ENCODE measurements at places on chromosomes 7 and 10.

DNA sequence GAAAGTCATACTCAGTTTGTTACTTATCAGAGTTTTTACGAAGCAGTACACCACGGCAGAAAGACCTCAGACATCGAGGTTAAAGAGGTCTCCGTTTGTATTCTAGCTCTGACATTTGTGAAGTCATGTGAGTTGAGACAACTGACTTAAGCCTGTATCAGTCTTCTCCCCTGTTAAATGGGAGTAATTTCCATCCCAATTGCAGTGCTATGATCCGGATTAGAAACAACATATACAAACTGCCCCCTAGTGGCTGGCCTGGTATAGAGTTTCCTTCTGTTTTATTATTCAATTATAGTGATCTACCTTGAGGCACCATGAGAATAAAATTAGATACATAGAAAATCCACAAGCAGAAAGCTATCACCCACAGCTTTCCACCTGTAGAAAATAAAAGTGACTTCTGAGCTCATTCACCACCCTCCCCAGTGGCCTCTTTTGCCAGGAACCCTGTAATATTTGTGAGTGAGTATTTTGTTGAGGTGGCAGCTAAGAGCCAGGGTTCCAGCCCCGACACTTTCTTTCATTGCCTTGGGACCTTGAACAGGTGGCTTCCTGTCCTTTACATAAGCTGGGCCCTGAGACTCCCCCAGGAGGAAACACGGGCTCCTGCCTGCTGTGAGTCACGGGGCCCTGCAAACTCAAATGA, 607.2 kb upstream of the MGMT start:
- no peak for DNase-seq

DNA sequence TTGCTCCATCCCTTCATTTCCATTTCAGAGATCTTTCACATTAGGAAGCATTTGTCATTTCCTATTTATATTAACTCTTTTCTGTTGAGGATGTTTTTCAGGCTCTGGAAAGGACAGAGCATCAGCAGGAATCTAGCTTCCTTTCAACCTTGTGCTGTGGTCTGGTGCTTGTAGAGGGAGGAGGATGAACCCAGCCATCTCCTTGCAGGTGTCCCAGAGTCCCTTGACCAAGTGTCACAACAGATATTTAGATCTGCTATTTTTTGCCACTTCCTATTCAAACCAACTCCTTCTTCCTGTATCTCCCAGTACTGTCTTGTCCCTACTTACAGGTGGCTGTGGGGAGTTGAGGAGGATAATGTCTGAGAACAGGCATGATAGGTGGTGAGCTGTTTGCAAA, 742.8 kb downstream of the GRID1 start:
- DNase-seq = no peak

GRCh38 chr10:93080350-93081046, 6.8 kb downstream of the CYP26A1 start:
- peak; percentile 31 for DNase-seq

DNA sequence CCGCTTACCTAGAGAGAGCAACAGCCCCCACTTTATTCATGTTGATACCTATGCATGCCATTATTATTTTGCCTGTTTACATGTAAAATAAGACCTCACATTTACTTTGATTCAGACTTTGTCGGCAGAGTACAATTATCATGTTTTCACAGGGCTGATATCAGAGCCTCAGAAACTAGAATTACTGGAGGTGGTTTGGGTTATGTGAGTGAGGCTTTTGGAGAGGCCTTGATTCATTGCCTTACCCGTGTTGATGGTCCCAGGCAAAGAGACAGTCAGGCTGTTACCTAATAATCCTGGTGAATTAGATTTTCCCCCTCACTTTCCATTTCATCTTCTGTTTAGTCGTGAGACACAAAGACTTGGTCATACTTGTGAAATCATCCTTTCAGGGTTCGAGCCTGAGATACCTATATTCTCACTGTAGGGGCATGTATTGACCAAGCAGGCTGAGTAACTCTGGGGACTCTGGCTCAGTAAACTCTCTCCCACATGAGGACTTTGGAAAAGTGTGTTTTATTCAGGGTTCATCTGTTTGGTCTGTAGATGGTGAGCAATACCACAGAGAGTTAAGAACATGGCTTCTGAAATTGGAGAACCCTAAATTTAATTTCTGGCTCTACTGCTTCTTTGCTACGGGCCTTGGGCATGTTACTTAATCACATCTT, 150.9 kb downstream of the CELF2 start:
- DNase-seq = no peak

DNA sequence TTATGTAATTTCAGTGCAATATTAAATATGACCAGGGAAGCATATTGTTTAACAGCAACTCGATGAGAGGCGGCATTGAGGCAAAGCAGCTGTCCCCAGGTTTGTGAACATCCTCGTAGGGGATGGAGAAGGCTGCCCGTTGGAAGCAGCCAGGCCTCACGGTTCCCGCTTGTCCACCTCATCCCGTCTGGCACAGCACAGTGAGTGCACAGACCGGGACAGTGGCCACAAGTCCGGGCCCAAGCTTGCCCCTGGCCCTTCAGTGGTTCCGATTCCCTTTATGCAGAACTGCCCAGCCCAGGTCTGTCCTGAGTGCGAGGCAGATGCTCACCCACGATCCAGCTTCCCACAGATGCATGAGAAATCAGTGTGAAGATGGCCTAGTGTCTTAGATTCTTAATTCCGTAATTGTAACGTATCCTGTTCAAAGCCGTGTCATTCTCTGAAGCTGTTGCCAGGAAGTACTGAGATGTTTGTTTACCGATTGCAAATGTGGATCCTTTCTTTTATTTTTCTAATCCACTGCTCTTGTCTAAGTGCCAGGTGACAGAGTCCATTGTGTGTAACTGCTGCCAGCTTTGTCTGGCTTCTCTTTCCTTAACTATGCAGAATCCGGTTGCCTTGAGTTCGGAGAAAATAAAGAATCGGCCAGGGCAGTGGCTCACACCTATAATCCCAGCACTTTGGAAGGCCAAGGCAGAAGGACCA, 35.5 kb downstream of the PFKP start:
- no peak for DNase-seq

DNA sequence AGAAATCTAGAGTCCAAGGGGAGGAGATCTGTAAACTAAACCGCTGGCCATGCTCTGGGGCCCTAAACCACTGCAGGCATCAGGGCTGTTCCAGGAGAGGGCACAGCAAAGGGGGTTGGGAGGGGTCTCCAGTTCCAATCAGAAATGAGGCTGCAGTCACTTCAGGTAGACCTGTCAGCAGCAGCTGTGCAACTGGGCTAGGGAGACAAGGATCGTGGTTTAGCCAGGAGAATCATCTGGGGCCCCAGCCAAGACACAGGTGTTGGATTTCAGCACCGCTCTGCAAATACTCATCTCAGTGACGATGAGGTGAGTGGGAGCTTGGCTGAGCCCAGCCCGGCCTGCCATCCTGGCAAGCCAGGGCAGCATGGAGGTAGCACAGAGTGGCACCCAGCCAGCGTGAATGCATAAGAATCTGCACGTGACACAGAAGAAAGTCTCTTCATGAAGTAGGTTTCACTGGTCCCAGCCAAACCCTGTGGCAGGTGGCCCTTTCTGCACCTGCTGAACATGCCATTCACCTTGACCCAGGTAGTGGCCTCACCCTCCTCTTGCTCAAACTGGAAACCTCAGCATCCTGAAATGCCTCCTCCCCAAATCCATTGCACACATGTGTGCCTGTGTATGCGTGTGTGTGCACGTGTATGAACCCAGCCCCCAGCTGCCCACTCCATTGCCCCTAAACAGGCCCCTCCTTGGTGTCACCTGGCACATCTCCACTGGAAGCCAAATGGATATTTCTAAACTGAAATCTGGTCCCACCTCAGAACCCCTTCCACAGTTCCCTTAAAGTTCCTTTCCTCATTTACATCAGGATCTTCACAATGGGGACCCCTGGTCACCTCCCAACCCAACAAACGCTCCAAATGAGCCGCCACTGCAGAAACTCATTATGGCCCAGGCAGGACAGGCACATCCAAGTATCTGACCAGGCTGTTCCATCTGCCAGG, 9.6 kb downstream of the GPRIN2 start:
- no peak for DNase-seq

Measured in T-helper 1 cell (primary cell).